ENCODE measurements at places on chromosomes 7 and 10.

DNA sequence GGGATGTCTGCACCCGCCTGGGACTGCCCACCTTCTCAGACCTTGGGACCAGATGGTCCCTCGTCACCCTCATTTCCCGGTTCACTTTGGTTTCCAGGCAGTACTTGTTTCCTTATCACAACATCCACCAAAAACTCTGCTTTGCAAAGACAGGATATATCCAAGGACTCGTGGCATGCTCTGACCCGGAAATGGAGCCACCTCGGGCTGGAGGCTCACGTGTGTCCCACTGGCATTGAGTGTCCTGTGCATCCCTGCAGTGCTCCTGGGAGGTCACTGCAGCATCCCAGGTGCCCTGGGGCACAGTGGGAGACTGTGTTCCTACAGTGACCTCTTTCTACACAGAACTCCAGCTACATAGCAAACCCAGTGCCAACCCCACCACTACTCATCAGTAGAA lies 611.9 kb upstream of the FOXK1 start:
- no peak for DNase-seq

- no peak for DNase-seq
Measured at GRCh38 chr10:112356686-112357085, 17.2 kb upstream of the ACSL5 start.

- no peak for DNase-seq
Measured at GRCh38 chr7:69749372-69749979, 151.2 kb downstream of the AUTS2 start.

DNA sequence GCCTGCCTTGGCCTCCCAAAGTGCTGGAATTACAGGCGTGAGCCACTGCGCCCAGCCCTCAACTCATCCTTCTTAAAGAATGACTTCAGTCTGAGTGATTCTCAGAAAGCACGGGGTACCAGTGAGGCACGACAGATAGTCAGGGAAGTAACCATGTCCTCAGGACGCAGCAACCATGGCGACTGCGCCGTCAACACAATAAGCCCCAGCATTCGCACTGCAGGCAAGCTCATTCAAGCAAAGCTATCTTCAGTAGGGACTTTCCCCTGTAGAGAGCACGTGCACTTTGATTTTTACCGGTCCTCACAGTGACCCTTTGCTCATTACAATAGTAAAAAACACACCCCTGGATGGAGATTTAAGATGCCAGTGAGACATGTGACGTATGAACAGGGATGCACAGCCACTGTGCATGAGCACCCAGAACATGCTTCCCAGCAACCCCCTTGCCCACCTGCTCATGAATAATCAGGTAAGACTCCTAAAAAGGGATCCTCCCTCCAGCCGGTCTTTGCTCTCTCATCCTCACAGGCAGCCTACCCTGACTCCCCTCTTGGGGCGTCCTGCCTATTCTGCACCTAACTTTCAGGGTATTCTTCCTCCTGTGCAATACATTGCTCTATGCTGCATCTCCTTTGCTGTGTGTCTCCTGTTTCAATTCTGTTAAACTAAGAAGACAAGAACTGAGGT lies 9.1 kb downstream of the WDR86 start:
- DNase-seq, result no peak

DNA sequence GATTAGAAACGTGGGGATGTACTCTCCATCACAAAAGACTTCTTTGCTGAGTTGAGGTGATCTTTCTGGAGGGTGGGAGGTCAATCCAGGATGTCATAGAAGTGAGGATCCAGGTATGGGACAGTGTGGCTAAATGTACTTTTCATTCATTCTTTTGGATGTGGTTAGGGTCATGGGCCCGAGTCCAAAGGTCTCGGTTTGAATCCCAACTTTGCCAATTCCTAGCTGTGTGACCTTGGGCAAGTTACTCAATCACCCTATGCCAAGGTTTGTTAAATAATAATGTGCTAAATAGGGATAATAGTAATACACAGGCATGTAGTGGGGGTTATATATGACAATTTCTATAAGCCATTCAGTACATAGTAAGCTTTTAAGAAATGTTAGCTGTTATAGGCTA lies 91.4 kb downstream of the SAMD9 start:
- no peak for DNase-seq

DNA sequence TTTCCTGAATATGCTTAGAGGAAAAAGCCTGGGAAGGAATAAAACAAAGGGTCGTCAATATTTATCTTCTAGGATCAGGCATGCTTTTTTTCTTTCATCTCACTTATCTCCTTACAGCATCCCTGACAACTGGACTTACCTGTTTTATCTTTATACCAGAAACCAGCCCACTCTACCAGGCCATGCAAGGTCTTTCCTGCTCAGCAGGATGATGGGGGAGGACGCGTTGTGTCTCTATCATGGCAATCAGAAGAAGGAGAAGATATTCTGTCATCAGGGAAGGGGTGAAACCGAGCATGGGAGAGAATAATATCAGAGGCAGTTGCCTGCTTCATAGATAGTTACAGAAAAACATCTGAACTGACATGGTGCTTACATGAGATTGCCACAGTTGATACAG lies 445.6 kb downstream of the DPP6 start:
- DNase-seq, result no peak

- no peak for DNase-seq
Measured at GRCh38 chr10:60376221-60377041, 13.2 kb downstream of the ANK3 start.
